Suprapubic skin (tissue), 4 donors: ENCODE measurements at places on chromosomes 7 and 10.

DNA sequence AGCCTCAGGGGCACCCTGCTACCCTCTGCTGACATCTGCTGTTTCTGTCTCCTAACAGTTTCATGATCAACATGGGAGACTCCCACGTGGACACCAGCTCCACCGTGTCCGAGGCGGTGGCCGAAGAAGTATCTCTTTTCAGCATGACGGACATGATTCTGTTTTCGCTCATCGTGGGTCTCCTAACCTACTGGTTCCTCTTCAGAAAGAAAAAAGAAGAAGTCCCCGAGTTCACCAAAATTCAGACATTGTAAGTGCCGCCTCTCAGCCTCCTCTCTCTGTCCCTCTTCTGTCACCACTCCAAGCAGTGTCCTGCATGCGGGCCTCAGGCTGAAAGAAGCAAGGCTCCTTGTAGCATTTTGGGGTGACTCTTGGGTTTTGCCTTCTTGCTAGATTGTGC lies 39.0 kb downstream of the POR start:
- no peak for DNase-seq

- DNase-seq = no peak
These were observed 42.2 kb upstream of the SLC29A3 start for GRCh38 chr10:71276873-71277272.

DNA sequence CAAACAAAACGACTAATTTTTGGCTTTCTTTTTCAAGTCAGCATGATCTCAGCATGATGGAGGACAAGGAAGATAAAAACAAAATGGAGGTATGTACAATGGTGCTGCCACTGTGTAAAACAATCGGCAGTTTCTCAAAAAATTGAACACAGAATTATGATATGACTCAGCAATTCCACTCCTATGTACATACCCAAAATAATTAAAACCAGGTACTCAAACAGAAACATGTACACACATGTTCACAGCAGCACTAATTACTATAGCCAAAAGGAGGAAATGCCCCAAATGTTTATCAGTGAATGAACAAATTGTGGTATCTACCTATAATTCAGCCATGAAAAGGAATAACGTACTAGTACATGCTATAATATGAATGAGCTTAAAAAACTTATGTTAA lies 29.9 kb downstream of the SNX13 start:
- DNase-seq = no peak

GRCh38 chr10:30743586-30743985 lies 114.0 kb upstream of the LYZL2 start:
- DNase-seq = no peak

GRCh38 chr7:94160719-94161435 lies 156.7 kb upstream of the BET1 start:
- DNase-seq = no peak

DNA sequence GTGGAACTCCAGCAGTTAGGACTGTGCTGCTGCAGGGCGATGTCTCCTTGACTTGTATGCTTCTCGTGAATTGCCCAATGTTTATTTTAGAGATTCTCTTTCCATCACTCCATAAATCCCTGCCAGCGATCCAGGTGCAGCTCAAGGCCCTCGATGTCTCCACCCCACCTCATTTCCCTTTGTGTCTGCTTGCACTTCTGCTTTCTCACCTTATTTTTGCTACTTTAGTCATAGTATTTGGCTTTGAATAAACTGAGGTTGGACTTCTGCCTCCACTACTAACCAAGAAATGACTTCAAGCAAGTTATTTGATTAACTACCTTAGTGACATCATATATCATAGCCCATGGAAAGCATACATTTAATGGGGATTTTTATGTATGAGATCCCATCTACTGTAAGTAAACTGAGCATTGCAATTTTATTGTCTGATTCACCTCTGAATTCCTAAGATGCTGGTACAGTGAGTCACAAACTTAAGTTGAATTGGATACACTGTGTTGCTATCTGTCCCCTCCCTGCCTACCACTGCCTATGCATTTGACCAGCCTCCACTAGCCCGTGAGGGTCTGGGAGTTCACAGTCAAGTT lies 255.8 kb downstream of the ABCA13 start:
- DNase-seq = no peak

DNA sequence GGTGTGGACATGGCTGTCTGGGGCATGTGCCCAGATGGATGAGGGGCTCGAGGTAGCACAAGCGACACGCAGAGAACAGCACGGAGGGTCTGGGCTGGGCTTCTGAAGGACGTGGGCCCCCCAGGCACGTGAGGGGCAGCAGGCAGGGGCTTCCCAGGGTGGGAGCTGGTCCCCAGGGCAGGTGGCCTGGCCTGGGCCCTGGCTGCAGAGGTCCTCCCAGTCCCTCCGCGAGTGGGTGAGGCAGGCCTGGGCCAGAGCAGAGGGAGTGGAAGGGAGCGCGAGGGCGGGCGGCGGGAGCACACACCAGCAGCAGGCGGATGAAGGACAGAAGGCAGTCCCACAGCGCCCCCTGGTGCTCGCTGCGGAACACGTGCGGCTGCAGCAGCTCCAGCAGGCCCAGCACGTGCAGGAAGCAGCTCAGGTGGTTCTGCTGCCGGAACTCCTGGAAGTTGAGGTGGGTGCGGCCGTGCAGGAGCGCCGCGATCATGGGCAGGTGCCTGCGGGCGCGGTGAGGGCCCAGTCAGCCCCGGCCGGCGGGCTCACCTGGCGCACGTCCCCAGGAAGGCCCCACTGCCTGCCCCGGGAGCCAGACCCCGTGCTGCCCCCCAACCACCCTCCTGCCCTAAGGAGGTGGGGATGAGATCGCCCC lies 14.7 kb upstream of the MICALL2 start:
- peak; percentile 91 for DNase-seq

DNA sequence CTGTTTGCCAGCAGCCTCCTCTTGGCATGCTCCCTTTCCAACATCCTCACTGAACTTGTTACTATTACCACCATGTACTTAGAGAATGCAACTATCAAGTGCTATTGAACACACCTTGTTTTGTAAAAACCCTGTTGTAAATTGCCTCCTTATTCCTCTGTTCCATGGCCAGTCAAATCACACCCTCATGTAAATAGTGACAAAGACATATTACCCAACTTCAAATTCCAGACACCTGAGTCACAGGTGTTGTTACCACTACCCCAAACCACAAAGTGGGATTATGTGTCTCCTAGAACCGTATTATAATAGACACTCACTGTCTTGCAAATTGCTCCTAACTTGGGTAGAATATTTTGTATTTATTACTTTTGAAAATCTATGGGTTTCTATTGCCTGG lies 263.2 kb upstream of the C7orf33 start:
- no peak for DNase-seq

- peak; percentile 60 for DNase-seq
These were observed 115.2 kb downstream of the TCERG1L start for GRCh38 chr10:131196176-131196885.

- DNase-seq = no peak
These were observed 83.6 kb upstream of the ABI1 start for GRCh38 chr10:26944261-26944882.
